ENCODE measurements at places on chromosomes 6 and 20.

DNA sequence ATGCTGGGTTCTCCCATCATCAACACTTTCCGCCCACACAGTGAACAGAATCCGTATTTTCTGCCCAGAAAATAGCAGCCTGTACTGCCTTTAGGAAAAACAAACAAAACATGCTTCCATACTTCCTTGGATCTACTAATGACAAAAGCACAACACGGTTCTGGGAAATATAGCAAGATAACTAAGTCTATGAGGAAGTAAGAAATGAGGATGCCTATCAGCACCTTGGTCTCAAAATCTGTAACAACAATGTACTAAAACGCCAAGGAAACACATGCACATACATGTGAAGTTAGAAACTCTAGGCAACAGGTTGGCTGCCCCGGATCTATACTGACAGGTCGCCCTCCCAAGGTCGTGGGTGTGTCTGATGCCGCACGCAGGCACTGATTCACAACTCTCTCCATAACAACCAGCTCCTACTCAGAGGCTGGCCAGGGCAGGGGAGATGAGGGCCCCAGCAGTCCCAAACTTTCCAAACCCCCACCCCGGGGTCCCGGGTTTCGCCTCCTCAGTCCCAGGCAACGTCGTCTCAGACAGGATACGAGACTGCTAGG lies 710 bp downstream of the BTBD9 start:
- peak; percentile 57 for DNase-seq

DNA sequence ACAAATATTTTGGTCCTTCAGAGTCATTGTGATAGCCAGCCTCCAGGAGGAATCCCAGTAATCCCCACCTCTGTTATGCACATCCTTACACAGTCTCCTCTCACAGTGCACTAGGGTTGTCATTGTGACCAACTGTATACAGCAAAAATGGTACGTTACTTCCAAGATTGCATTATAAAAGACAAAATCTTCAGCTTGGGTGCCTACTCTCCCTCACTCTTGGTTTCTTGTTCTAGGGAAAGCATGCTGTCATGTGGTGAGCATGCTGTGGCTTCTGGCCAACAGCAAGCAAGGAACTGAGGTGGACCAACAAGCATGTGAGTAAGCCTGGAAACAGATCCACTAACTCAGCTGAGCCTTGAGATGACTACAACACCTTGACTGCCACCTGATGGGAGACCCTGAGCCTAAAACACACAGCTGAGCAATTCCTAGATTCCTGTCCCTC lies 130.1 kb upstream of the DST start:
- peak; percentile 70 for DNase-seq

- no peak for DNase-seq
Observed at GRCh38 chr6:139536751-139537617, 162.5 kb upstream of the CITED2 start.

DNA sequence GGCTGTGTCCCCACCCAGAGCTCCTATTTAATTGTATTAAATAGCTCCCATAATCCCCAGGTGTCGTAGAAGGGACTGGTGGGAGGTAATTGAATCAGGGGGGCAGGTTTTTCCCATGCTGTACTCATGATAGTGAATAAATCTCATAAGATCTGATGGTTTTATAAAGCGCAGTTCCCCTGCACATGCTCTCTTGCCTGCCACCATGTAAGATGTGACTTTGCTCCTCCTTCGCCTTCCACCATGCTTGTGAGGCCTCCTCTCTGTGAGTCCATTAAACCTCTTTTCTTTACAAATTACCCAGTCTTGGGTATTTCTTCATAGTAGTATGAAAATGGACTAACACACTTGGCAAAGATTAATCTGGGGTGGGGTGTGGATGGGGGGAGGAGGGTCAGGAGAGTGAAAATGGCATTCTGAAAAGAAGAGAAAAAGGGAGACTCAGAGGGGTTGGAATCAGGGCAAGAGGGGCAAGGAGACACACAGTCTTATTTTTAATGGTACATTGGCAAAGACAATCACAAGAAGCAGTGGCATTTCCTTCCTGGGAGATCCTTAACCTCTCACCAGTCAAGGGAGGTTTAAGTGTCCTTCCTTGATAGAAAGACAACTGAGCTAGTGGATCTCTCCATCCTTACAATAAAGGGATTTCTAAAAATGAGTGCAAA lies 37.5 kb upstream of the NOX3 start:
- no peak for DNase-seq

- no peak for DNase-seq
Observed at GRCh38 chr6:167053895-167054530, 54.8 kb downstream of the CEP43 start.

DNA sequence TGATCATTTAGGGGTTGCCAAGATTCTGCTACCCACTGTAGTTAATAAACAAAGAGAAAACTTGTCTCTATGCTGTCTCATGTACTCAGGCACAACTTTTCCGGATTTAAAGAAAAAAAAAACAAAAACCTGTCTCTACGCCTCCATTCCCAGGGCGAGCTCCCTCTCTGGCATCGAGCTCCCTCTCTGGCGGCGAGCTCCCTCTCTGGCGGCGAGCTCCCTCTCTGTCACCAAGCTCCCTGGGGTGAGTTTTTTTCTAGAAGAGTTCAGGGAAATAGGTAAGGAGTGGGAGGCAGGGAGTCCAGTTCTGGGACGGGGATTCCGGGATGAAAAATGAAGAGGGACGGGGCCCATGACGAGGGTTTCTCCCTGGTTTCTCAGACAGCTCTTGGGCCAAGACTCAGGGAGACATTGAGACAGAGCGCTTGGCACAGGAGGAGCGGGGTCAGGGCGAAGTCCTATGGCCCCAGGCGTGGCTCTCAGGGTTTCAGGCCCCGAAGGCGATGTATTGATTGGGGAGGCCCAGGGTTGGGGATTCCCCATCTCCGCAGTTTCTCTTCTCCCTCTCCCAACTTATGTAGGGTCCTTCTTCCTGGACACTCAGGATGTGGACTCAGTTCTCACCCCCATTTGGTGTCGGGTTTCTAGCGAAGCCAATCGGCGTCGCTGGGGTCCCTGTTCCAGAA lies 16.5 kb upstream of the HLA-A start:
- peak; percentile 38 for DNase-seq

- no peak for DNase-seq
Observed at GRCh38 chr6:28940294-28940857, 16.6 kb upstream of the TRIM27 start.

GRCh38 chr6:52063584-52064344 lies 23.6 kb downstream of the PKHD1 start:
- peak; percentile 49 for DNase-seq

GRCh38 chr6:47083586-47084047 lies 41.5 kb upstream of the ADGRF1 start:
- DNase-seq, result peak; percentile 28

- no peak for DNase-seq
Observed at GRCh38 chr6:82419859-82420258, 56.2 kb downstream of the TPBG start.

GRCh38 chr6:25962149-25963127 lies at the start of gene TRIM38:
Gene TRIM38, plus strand, starts transcription at chr6:25962802. Its CDS starts 3,721 bp downstream, at chr6:25966523.
- peak; percentile 78 for DNase-seq

DNA sequence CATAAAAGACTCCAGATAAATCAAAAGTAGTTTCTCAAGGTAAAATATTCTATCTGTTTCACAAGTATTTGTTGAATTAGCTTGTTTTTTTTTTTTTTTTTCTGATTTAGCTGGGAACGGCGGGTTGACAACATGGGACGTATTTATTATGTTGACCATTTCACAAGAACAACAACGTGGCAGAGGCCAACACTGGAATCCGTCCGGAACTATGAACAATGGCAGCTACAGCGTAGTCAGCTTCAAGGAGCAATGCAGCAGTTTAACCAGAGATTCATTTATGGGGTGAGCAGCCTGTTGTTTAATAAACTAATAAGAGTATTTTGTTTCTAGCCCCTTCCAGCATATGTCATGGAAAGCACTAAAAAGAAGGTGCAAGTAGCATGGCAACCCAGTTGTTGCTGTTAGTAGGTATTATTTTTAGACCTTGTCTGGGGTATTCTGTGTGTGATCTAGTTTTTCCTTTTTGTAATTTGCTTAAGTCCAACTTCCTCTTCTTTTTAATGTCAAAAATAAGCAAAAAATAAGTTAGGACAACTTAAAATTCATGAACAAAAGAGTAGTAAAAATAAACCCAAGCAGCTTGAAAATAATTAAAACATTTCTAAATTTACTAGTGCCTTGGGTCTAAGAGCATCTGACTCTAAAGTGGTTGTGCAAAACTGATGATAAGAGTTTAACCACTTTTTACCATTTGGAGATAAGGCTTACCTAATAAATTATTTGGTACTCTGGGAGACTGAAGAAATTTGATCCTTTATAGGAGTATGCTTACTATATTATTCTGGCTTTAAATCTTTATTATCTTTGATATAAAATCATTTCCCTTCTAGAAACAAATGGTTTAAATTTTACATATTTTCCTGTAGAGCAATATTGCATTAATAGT lies 70.8 kb upstream of the DYNLRB1 start:
- DNase-seq, result no peak

GRCh38 chr6:129889580-129889979 lies 28.5 kb upstream of the TMEM244 start:
- DNase-seq, result peak; percentile 15

All from AG08396 (cell line).